Lower lobe of right lung (tissue), 2 donors: ENCODE measurements at places on chromosomes 5 and 9. TPM values are rescaled to one million over a fixed set of nuclear protein-coding genes. Genes with fewer than 3 reads are reported as not detected.

Gene PKN3
- 11.1 TPM for total RNA-seq

Gene NR4A3
- total RNA-seq = 1.7 TPM

Gene STING1
- total RNA-seq = 120 TPM

Gene SPINK4
- total RNA-seq = not detected

Gene SOX30
- not detected for total RNA-seq

- no peak for DNase-seq
Measured at GRCh38 chr5:17619354-17619753, 9.2 kb downstream of the TAF11L12 start.

GRCh38 chr5:39560726-39561125 lies 135.9 kb upstream of the DAB2 start:
- DNase-seq = no peak

- no peak for DNase-seq
Measured at GRCh38 chr9:124735121-124735520, 36.0 kb downstream of the NR6A1 start.

- DNase-seq = no peak
Measured at GRCh38 chr5:40413743-40414142, 266.0 kb upstream of the PTGER4 start.

DNA sequence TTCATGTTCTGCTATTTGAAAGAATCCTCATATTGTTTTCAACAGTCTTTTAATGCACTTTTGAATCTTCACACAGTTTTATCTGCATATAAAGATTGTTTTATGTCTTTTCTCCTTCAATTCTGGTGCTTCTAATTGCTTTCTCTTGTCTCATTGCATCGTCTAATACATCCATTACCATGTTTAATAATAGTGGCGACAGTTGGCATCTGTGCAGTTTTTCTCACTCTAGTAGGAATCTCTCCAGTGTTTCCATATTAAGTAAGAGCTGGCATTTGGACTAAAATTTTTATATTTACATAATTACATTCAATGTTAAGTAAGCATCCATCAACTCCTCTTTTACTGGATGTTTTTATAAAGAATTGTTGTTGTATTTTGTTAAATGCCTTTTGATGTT lies 49.9 kb downstream of the ADCY2 start:
- DNase-seq = no peak

DNA sequence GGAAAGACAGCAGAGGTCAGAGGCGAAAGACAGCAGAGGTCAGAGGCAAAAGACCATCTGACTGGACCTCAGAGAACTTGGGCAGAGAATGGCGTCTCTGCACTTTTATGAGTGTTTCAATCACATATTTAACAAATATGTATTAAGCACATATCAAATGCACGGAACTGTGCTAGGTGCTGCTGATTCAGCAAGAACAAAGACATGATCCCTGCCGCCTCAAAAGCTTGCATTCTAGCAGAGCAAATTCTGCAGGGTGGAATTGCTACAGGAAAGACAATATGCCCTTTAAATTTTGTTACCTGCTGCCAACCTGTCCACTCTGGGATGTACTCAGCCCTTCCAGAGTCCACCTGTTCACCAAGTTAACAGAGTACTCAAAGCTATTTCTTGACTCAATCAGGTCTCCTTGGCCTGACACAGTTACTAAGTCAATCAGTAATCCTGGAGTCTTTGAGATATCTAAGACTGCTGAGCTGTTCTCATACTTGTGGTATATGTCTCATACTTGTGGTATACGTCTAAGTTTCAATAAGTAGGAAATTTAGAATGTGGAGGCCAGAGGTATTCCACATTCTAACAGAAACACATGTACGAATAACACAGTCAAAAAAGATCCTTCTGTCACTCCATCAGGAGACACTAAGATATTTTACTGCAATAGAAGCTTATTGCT lies 131.8 kb downstream of the GNAQ start:
- no peak for DNase-seq

DNA sequence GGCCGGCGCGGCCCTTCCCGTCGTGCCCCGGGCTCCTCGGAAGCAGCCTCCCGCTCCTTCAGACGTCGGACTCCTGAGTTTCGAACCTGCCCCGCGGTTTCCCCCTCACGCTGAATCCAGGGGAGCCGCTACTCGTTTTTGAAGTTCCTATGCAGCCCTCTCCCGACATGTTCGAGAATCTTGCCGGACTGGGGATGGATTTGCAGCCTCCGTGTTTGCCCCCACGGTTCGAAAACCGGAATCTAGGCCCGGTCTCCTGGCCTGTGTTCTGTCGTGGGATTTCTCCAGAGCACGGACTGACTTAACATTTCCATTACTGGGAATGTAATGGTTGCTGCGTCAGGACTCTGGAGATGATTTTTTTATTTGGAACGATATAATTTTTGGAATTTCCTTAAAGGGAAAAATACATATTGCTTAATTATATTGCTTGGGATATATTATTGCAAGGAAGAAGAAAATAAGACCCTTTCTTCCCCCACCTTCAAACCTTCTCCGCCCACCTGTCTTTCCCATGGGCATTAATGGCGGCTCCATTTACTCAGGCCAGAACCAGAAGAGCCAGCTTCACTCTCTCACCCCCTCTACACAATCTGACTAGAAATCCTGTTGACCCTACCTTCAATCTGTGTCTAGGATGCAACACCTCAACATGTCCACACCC lies 8.5 kb upstream of the MGAT1 start:
- no peak for DNase-seq

GRCh38 chr9:87475463-87475862 lies 22.2 kb upstream of the DAPK1 start:
- no peak for DNase-seq

GRCh38 chr5:139849501-139849900 lies 53.9 kb downstream of the PSD2 start:
- DNase-seq = no peak

- no peak for DNase-seq
Measured at GRCh38 chr9:13962006-13962405, 351.9 kb downstream of the NFIB start.

DNA sequence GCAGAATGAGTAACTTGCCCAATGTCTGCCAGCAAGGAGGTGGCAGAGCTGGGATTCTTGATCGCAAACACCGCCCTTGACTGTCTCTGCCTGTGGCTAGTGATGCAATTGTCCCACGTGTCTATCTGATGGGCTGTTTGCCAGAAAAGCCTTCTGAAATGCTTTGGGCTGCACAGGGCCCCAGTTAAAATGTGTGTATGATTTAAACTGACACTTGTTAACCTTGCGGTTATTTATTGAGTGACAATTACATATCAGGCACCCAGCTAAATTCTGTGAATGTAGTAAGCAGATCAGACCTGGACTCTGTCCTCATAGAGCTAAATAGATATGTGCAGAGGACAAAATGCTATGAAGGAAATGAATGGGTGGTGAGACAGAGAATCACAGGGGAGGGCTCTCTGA lies 11.6 kb upstream of the IL12B start:
- peak; percentile 76 for DNase-seq

DNA sequence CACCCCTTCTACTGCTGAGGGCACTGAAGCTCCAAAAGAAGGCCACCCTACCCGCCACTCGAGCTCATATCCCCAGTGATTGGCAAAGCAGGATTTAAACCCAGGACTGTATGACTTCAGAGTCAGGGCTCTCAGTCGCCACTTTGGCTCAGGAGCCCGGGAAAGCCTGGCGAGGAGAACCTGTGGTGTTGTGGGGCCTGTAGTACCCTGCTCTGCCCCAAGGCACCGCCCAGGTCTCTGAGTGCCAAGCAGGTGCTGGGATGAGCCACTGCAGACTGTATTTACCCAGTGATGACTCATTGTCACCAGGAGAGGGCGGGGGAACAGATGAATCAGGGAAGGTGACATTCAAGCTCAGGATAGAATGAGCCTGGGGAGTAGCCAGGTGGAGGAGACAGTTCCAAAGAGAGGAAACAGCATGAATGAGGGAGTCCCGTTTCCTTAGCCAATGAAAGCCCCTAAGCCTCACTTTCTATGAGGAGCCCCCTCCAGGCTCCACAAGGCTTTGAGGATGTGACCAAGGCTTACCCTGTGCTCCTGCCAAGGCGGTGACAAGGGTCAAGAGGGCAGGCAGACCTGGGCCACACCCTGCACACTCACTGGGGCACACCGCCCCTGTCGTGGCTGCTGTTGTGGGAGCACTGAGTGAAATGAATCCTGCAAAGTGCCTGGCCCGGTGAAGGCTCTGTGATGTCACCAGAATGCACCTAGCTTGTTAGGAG lies 17.8 kb upstream of the DPM2 start:
- DNase-seq = peak; percentile 82

DNA sequence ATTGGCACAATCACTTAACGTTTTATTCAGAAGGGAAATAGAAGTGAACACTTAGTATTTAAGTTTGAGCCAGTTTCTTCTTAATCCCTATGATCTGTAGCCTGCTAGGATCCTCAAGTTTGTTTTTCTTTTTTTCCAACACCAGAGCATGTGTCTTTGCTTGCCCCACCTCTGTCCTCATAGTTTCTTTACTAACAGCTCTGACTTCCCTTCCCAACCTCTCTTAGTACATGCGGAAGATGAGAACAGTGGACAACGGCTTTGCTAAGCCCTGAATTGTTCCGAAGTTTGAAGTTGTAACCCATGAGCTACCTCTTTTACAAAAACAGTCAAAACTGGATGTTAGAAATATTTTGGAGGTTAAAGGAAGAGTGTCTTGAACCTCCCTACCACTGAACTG lies 61.7 kb upstream of the TAF11L2 start:
- DNase-seq = no peak
